Activated gamma-delta T cell treated with anti-CD3 and anti-CD28 coated beads, Interleukin-2, amount 50 U/mL, for 16 hours (primary cell): ENCODE measurements at places on chromosomes 11 and 22.
A peak's percentile ranks its signal among the peaks of the same experiment; 100 is the strongest.

DNA sequence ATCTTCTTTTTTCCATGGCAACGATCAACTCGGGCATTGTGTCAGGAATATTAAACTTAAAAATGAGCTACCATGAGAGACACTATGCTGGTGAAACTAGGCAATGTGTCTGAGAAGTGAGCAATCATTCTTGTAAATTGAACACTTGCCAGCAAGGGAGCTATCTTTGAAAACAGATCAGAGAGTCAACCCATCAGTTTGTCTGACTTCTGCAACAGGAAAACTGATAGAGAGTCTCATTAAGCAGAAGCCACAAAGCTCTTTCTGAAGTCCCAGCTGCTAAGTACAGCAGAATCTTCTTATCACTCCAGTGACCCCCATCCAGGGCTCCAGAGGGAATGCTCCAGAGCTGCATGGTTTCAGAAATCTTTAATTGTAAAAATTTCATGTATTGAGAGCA lies 114.7 kb downstream of the MSANTD4 start:
- no peak for DNase-seq

- no peak for DNase-seq
Measured at GRCh38 chr11:126059238-126059781, 3.4 kb downstream of the CDON start.

DNA sequence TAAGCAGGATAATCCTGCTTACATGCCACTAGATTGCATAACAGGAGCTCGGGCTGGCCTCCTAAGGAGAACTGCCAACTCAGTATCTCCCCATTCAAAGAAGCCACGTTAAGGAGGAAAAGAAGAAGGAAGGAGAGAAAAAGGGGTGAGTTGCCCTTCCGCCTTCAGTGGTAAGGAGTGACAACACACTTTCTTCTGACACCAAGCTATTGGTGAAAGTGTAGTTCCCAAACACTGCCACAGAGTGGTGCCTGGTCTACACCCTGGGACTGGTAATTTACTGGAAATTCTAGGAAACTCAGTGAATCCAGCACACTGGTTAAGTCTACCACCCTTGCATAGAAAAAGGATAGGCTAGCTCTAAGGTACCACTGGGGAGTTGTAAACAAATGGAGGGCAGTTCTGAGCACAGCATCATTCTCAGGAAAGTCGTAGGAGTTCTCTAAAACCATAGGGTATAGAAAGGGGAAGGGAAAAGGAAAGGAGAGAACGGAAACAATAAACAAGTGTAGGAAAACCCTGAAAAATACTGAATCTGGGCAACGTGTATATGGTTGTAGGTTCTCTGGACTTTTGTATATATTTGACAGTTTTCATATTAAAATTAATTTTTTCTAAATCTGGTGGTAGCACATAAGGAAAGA lies 58.2 kb downstream of the RRAS2 start:
- DNase-seq: peak; percentile 19

GRCh38 chr11:131991606-131992005 lies 621.2 kb downstream of the NTM start:
- DNase-seq: no peak

- DNase-seq: no peak
Measured at GRCh38 chr22:17717708-17718107, 56.6 kb downstream of the BID start.

DNA sequence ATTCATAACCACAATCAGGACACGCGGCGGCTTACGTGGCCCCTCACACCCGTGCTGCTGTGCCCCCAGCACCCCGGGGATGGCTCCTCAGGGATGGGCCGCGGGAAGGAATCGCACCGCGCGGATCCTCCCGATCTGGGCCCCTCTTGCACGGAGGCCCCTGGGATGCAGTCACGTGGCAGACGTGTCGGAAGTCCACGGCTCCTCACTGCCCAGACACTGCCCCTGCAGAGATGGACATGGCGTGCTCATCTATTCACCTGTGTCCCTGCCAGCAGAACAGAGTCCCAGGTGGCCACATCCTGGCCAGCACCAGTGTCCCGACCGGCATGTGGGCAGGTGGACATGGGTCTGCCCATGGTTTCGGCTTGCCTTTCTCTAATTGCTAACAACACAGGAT lies 12.8 kb downstream of the MOB2 start:
- DNase-seq: no peak

- no peak for DNase-seq
Measured at GRCh38 chr11:48108231-48109045, 108.2 kb upstream of the OR4B1 start.

GRCh38 chr11:71156301-71156700 lies 96.1 kb downstream of the SHANK2 start:
- DNase-seq: no peak

GRCh38 chr22:45964926-45965527 lies 11.9 kb downstream of the WNT7B start:
- DNase-seq: no peak

GRCh38 chr22:29509298-29509697 lies 29.3 kb downstream of the NEFH start:
- DNase-seq: no peak

GRCh38 chr22:27309697-27310096 lies 491.9 kb downstream of the MN1 start:
- DNase-seq: no peak

DNA sequence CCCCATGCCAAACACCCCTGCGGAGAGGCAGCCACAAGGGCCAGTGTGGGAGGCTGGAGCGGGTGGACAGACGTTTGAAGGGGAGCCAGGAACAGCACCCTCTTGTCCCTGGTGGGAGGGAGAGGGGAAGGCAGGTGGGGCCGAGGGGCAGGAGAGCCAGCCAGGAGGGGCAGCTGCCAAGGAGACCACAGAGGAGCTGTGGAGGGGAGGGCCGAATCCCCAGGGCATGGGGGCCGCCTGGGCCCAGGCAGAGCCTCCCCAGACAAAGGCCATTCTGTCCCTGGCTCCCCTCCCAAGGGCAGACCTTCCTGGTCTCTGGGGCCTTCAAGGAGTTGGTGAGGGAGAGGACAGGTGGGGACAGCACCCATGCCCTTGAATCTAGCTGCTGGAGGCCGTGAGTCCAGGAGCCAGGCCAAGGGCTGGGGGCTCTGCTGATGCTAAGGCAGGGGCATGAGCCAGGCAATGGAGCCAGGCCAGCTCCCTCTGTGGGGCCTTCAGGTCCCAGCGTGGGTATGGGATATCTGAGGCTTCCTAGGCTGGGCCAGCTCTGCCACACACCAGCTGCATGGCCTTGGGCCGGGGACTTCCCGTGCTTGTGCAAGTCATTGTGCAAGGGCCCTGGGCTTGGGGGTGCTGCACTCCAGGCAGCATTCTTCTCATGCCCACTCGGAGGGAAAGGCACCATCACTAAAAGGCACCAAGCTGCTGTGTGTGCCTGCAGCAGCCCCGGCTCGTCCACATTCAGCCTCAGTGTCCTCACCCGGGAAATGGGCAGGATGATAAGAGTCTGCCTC lies 11.4 kb downstream of the EMID1 start:
- DNase-seq: no peak

DNA sequence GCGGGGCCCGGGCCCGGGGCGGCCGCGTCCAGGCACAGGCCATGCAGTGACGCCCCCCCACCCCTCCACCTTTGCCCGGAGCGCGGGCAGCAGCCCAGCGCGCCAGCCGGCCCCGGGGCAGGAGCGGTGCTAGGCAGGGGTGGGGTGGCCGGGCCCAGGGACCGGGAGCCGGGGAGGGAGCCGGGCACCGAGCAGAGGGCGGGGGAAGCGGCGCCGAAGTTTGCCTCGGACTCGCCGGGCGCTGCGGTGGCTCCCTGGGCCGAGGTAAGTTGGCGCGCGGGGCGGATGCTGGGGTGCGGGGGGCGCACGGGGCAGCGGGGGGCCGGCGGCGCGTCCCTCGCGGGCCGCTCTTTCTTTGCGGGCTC lies 332 bp downstream of the TEAD1 start:
- no peak for DNase-seq

DNA sequence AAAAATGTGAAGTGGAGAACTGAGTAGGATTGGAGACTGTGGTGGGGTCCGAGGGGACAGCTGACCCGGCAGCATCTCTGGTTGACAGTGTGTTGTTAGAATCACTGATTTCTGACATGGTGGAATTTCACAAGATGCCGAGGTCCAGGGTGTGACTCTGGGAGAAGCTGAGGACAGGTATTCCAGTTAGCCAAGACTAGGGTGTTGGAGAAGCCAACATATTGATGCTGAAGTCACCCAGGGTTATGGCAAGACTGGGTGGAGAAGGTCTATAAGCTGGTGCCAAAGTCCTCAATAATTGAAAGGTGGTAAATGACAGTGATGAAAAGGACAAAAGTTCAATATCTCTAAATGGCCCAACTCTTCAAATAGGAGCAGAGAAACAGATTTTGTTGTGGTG lies 86.1 kb downstream of the ME3 start:
- no peak for DNase-seq

- DNase-seq: no peak
Measured at GRCh38 chr22:46090631-46091201, 59.6 kb upstream of the PPARA start.

- DNase-seq: no peak
Measured at GRCh38 chr22:29301716-29302401, 4.6 kb upstream of the GAS2L1 start.

- no peak for DNase-seq
Measured at GRCh38 chr11:22190827-22191463, 1.9 kb upstream of the ANO5 start.

DNA sequence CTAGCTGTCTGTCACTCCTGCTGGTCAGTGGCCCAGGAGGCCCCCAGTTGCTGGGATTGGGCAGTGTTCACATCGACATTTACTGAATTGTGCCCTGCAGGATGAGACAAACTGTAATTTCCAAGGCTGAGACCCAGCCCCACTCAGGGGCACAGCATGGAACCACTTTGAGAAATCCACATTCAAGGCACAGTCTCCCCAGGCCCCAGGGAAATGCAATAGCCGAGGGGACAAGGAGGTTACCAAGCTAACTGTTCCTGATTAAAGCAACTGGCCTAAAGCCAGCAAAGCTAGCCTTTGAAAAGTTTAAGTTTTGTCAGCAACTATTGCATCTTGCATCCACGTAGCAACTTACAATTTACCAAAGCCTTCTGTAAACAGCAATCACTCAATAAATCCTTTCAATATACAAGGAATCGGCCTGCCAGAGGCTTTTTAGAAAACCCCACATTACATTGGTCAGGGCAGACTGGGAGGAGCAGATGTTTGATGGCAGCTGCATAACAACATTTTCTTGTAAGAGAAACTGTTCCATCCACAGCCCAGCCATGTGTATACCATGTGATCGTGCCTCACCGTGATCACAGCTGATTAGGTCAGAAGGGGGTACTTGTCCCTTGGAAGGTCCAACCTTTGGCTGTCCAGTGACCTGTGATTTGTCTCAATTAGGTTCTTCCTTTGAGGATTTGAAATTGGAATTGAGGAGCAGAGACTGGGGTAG lies 103.9 kb downstream of the TENM4 start:
- no peak for DNase-seq

- no peak for DNase-seq
Measured at GRCh38 chr11:72848846-72849466, 34.7 kb downstream of the ATG16L2 start.

DNA sequence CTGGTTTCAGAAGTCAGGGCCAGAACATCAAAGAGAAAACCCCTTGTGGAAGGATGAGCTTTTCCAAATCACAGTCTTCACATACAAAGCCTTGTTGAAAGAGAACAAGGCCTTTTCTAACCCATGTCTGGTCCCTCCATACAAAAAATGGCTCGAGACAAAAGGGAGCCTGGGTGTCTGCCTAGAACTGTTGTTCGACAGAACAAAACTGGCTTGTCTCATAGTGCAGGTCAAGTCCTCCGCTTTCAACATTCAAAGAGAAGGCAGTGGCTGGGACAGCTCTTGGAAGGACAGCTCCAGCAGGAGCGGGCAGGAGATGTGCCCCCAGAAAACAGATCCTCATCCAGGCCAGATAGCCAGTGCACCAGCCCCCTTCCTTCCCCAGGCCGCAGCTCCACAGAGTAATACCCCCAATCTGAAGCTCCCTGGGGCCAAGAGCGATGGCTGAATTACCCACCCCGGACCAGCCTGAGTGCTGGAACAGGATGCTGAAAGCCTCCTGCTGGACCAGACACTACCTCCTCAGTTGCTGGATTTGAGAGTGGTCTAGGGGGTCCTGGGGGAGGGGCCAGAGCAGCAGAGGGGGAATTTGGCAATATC lies 27.6 kb downstream of the USH1C start:
- no peak for DNase-seq

DNA sequence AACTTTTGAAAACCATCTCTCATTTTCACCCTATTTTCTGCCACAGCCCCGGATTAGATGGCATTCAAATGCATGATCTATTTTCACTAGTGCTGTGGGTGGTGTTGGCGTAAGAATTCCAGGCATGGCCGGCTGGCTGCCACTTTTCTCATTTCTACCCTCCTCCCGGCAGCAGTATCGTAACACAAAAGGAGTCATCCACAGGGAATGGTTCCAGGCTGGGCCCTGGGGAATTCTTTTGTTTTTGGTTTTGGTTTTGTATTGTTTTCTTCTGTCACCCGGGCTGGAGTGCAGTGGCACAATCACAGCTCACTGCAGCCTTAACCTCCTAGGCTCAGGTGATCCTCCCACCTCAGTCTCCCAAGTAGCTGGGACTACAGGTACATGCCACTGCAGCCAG lies 13.8 kb downstream of the JAML start:
- DNase-seq: no peak

GRCh38 chr11:18536209-18536608 lies 9.5 kb upstream of the TSG101 start:
- no peak for DNase-seq

DNA sequence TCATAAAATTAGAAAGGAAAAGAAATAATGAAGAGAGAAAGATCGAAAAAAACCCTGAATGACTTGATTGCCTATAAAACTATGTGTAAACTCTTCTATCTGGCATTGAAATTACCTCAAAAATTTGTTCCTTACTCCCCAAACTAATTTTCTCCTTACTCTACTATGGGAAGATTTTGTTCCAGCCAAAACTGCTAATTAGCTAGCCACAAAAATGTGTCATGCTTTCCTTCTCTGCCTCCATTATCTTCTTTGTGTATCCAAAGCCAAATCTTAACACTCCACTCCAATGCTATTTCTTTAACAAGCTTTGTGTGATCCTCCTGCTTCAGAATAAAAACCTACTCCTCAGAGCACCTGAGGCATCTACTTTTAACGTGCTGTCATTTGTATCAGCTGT lies 831.2 kb downstream of the METTL15 start:
- DNase-seq: no peak

GRCh38 chr22:24822471-24822870 lies 16.5 kb downstream of the SGSM1 start:
- DNase-seq: no peak

- no peak for DNase-seq
Measured at GRCh38 chr11:70587075-70587389, 188.7 kb downstream of the CTTN start.

- no peak for DNase-seq
Measured at GRCh38 chr11:75163921-75164849, 13.3 kb downstream of the SLCO2B1 start.

GRCh38 chr11:135027461-135027860 lies 615.4 kb upstream of the B3GAT1 start:
- DNase-seq: no peak
